ENCODE measurements at places on chromosomes 5 and 9. TPM values are rescaled to one million over a fixed set of nuclear protein-coding genes. Genes with fewer than 3 reads are reported as not detected.

PRRX2 gene
- 12.7 TPM for total RNA-seq

IRGM gene
- not detected for total RNA-seq

DMRT3 gene
- not detected for total RNA-seq

NTRK2 gene
- under 0.01 TPM for total RNA-seq

NEUROG1 gene
- not detected for total RNA-seq

CAMK4 gene
- total RNA-seq = 4.8 TPM

PCDHGB7 gene
- 5.8 TPM for total RNA-seq

SLC36A2 gene
- not detected for total RNA-seq

TEX10 gene
- total RNA-seq = 53.3 TPM

CDKN2AIPNL gene
- 18.1 TPM for total RNA-seq

SPINK5 gene
- not detected for total RNA-seq

IFNA21 gene
- not detected for total RNA-seq

PTPA gene
- total RNA-seq = 93.6 TPM

TCOF1 gene
- total RNA-seq = 18.3 TPM

SPATA31C1 gene
- total RNA-seq = not detected

GLE1 gene
- total RNA-seq = 39.4 TPM

DNA sequence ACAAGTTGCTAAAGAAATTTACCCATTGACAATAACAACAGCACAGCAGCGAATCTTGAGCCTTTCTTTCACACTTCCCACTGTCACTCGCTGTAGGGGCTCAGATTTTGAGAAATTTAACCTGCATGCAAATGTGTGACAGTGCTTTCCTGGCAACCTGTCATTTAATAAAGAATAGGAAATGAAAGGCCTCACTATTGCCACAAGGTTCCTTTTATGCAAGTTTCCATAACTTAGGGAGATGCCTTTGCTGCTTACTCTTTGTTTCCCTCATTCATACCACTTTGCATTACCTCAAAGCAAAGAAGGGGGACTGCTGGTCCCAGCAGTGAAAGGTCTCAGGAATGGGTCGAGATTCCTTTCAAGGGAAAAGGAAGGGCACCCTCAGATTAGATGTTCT lies 49.5 kb downstream of the PTCD2 start:
- no peak for DNase-seq

GRCh38 chr5:151150471-151151262 lies 6.9 kb downstream of the ANXA6 start:
- DNase-seq = peak; percentile 47

- DNase-seq = no peak
These were observed 2.2 kb upstream of the NSMF start for GRCh38 chr9:137461316-137461662.

GRCh38 chr5:173512637-173513435 lies 103.6 kb downstream of the BOD1 start:
- no peak for DNase-seq

DNA sequence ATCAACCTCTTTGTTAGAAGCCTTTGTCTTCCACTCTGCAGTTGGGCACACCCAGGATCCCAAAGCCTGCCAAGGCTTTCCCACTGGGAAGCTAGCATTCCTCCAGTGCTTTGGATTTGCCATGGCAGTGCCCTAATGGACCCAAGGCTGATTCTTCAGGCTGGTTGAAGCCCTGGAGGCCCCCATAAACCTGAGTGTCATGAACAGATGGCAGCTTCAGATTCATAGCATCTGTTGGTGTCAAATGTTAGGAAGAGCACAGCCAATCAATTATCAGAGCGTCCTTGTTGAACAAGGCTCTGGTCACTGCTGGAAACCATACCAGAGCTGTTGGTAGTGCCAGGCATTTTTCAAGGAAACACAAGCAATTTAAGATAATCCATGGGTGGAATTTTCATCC lies 241.1 kb upstream of the KLF4 start:
- DNase-seq = no peak

DNA sequence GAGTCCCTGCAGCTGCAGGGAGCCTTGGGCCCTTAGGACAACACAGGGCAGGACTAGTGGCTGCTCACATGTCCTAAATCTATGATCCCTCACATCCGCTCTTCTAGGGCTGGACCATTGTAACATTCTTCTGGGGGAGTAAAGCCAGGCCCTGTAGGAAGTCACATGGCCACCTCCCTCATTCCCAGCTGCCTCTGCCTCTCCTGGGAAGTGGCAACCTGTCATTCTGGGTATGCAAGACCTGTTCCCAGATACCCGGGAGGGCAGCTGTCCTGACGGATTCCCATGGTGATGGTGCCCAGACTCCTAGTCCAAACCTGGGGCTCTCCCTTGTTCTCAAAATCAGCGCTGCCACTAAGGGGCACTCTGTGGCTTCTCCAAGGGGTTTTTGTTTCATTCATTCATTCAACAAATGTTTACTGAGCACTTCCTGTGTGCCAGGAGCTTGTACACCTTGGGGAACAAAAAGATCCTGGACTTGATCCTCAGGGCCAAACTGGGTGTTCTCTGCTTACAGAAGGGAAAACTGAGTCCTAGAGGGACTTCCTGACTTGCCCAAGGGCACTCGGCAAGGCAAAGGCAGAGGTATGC lies 85.6 kb downstream of the PSD2 start:
- DNase-seq = no peak

GRCh38 chr5:98401656-98402055 lies 371.8 kb upstream of the RGMB start:
- peak; percentile 31 for DNase-seq

DNA sequence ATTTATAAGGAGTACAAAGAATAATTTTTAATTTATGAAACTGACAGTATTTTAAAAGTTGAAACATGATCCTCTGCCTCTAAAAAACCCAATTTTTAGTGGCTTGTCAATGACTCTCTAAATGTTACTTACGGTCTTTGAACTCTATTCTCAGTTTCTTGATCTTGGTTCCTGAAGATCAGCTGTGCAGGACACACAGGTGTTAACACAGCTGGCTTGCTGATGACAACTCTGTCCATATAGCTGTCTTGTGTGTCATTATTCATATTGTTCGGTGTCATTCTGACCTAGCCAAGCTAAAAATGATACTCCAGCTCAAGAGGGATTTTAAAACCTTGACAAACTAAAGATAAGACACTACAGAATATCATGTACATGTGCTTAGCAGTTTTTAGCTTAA lies 314.5 kb downstream of the CCDC171 start:
- DNase-seq = no peak

GRCh38 chr9:117715411-117715989 lies 11.3 kb downstream of the TLR4 start:
- DNase-seq = no peak

- peak; percentile 45 for DNase-seq
These were observed 88.6 kb downstream of the SMIM23 start for GRCh38 chr5:171874234-171874633.

- DNase-seq = no peak
These were observed 76.4 kb downstream of the SNX24 start for GRCh38 chr5:122921826-122922225.

DNA sequence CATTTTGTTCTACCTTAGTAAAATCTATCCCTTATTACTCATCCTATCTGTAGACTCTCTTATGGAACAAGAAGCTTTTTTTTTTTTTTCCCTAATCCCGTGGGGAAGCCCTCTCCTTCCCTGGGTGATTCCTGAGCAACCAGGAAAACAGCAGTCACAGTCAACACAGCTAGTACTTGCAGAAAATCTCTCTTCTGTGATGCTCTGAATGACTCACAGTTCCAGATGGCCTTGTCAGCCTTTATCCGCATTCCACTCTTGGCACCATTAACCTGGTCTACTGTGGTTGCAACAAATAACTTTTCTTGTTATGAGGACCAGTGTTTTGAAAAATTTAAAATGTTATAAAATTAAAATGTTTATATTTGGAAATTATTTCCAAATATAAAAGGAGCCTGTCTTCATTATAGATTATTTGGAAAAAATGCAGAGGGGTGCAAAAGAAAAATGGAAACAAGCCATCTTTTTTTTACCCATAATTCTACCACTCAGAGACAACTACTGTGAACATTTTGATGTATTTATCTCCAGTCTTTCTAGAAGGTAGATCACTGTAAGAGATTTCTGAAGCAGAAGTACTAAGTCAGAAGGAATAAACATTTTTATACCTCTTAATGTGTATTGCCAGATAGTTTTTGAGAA lies 486.7 kb downstream of the RAB3C start:
- peak; percentile 98 for DNase-seq

- no peak for DNase-seq
These were observed 25.3 kb upstream of the LTC4S start for GRCh38 chr5:179768326-179769085.

GRCh38 chr9:91809581-91810285 lies 140.3 kb downstream of the ROR2 start:
- DNase-seq = peak; percentile 53

Measured in IMR-90 (cell line).